ENCODE measurements at places on chromosomes 13 and 19. TPM values are rescaled to one million over a fixed set of nuclear protein-coding genes. Genes with fewer than 3 reads are reported as not detected.
A peak's percentile ranks its signal among the peaks of the same experiment; 100 is the strongest.

- H3K27ac ChIP-seq: no peak overlapping the region
- no peak for DNase-seq
- no peaks in the 10 kb centered on the region for H3K4me1 ChIP-seq
Measured at GRCh38 chr19:28322491-28322890, 890.5 kb downstream of the UQCRFS1 start.

The ZNF587 gene
- 36.7 TPM for total RNA-seq

- H3K4me3 ChIP-seq: no peak overlapping the region
- H3K27ac ChIP-seq: no peak overlapping the region
- DNase-seq: no peak
- peaks cover 14% of the 10 kb centered on the region for H3K4me1 ChIP-seq
- H3K27me3 ChIP-seq: no peaks in the 10 kb centered on the region
Measured at GRCh38 chr13:47170971-47171370, 274.1 kb upstream of the HTR2A start.

The RDH13 gene
- total RNA-seq: 18.8 TPM

- H3K27ac ChIP-seq: no peak overlapping the region
- DNase-seq: peak; percentile 52
- no peak overlapping the region for H3K4me3 ChIP-seq
- no peaks in the 10 kb centered on the region for H3K27me3 ChIP-seq
Measured at GRCh38 chr19:44951179-44952159, 3.7 kb upstream of the CLPTM1 start.

DNA sequence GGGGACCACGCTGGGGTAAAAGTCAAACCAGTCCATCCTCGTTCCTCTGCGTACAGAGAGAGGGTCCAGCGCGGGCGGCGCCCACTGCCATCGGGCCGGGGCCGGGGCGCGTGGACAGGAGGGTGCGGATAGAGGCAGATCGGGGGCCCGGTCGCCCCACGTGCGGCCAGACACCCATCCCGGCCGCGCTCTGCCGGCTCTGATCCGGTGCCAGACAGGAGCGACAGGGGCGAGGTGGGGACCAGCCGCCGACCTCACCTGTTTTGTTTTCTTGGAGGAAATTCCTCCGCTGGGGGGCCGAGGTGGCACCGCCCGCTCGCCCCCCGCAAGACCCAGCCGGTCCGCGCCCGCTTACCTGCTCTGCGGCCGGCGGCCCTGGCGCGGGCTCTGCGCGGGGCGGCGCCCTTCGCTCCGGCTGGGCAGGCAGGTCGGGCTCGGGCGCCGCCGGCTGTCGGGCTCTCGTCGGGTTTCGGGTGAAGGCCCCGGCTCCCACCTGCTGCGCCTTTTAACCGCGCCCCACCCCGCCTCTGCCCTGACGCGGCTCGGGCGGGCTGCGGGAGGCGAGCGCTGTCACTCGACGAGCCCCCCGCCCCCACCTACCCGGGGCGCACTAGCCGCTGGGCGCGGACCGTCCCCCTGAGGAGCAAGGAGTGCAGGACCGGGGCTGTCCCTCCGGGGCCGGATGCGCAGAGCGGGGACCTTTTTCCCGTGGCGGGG, at the start of gene GJB6:
Gene GJB6, minus strand, starts transcription at position 481 of the 717 bp plus-strand sequence. CDS start 8,839 bp downstream, outside the sequence.
- no peak for DNase-seq
- H3K4me1 ChIP-seq: no peaks in the 10 kb centered on the region
- H3K27me3 ChIP-seq: peaks cover 55% of the 10 kb centered on the region

The ERCC2 gene
- 44.7 TPM for total RNA-seq

The EFNA2 gene
- 8.4 TPM for total RNA-seq

GRCh38 chr13:27961227-27962085, 7.7 kb downstream of the CDX2 start:
- H3K27me3 ChIP-seq: peaks cover 91% of the 10 kb centered on the region
- no peak overlapping the region for H3K27ac ChIP-seq
- peaks cover 3% of the 10 kb centered on the region for H3K4me1 ChIP-seq
- no peak overlapping the region for H3K4me3 ChIP-seq

The SHISA7 gene
- 0.09 TPM for total RNA-seq

DNA sequence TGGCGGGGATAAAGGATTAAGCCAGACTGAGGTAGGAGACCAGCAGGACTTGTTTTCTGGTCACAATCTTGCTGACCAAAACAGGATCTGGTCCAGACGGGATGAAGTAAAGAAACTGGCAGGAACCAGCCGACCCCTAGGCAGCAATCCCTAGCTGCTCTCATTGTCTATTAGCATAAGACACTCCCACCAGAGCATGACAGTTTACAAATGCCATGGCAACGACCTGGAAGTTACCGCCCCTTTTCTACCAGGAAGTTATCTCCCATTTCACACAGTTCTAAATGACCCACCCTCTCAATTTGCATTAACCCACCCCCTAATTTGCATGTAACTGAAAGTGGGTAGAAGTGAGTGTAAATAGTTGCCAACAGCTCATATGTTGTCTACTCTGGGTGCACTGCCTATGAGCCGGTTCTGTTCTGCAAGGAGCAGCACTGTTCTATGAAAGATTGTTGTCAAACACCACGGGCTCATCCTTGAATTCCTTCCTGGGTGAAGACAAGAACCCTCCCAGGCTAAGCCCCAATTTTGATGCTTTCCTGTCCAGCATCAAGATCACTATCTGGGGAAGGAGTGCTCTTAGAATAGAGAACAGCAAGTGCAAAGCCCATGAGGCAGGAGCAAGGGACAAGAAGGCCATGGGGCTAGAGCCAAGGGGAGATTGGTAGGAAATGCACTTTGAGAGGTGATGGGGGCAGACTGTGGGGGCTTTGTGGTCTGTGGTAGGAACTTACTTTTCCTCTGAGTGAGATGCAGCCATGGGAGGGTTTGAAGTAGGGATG, 13.9 kb upstream of the FBXO27 start:
- H3K4me3 ChIP-seq: no peak overlapping the region
- no peaks in the 10 kb centered on the region for H3K27me3 ChIP-seq
- no peak for DNase-seq
- no peaks in the 10 kb centered on the region for H3K36me3 ChIP-seq

DNA sequence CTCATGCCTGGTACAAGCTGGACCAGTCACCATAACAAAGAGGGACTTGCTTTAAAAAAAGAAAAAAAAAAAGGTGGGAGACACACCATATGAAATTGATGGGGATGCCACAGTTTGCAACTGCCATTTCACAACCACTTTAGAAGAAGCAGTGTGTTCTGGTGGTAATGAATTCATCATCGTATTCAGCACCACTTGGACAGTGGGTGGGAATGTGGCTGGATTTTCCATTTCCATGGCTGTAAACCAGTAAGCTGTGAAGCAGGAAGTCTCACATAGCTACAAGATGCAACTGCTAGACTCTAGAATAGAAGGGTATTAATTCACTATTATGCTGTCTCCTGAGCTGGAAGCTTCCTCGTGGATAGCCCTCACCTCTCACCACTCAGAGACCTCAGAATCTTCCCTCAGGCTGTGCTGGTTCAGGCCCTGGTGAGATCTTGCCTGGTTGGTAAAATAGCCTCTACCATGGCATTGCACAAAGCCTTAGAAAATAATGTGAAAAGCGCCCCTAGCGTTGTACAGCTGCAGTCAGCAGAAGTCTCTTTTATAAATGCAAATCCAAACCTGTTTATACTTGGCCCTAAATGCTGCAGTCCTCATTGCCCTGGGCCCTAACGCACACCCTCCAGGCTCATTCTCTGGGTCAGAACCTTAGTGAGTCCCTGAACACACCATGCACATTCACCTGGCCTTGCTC, 150.7 kb downstream of the KCTD15 start:
- no peak overlapping the region for H3K4me3 ChIP-seq
- no peak for DNase-seq
- no peaks in the 10 kb centered on the region for H3K36me3 ChIP-seq
- no peaks in the 10 kb centered on the region for H3K4me1 ChIP-seq
- H3K27ac ChIP-seq: no peak overlapping the region

The IZUMO2 gene
- total RNA-seq: not detected

- H3K4me3 ChIP-seq: no peak overlapping the region
- no peak overlapping the region for H3K27ac ChIP-seq
- no peaks in the 10 kb centered on the region for H3K4me1 ChIP-seq
- peak; percentile 0 for DNase-seq
- no peaks in the 10 kb centered on the region for H3K36me3 ChIP-seq
- H3K27me3 ChIP-seq: no peaks in the 10 kb centered on the region
Measured at GRCh38 chr13:87459419-87459818, 211.8 kb upstream of the SLITRK5 start.

Data from astrocyte (in vitro differentiated cells and primary cell).